Fibroblast of villous mesenchyme (primary cell): ENCODE measurements at places on chromosomes 7 and 10. TPM values are rescaled to one million over a fixed set of nuclear protein-coding genes. Genes with fewer than 3 reads are reported as not detected.
A peak's percentile ranks its signal among the peaks of the same experiment; 100 is the strongest.

- DNase-seq: no peak
These were observed 13.9 kb downstream of the TRIM8 start for GRCh38 chr10:102657984-102658724.

- DNase-seq: no peak
These were observed 24.3 kb upstream of the DOCK1 start for GRCh38 chr10:126880926-126881325.

DNA sequence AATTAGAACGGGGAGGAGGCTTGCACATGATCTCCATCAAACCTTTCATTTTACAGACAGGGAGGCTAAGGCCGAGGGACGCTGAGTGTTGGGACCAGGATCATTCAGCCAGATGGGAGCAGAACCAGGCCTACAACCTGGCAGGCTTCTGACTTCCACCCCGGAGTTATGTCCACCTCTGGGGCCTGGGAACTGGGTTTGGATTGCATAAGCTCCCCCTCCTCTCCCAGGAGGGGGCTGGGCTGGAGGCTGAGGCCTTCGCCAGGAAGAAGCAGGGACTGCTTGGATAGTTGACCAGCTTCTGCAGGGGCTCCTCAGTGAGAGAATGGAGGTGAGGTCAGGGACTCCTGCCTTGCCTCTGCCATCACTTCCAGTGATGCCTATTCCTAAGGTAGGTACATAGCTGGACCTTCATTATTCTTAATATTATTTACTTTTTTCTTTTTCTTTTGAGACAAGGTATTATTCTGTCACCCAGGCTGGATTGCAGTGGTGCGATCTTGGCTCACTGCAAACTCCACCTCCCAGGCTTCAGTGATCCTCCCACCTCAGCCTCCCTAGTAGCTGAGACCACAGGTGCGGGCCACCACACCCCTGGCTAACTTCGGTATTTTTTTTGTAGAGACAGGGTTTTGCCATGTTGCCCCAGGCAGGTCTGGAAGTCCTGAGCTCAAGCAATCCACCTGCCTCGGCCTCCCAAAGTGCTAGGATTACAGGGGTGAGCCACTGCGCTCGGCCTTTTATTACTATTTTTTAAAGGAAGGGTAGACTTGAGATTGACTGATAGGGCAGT, 1.3 kb downstream of the SNX10 start:
- no peak for DNase-seq

- DNase-seq: peak; percentile 10
These were observed 703.5 kb upstream of the SEMA3D start for GRCh38 chr7:85890244-85890811.

DNA sequence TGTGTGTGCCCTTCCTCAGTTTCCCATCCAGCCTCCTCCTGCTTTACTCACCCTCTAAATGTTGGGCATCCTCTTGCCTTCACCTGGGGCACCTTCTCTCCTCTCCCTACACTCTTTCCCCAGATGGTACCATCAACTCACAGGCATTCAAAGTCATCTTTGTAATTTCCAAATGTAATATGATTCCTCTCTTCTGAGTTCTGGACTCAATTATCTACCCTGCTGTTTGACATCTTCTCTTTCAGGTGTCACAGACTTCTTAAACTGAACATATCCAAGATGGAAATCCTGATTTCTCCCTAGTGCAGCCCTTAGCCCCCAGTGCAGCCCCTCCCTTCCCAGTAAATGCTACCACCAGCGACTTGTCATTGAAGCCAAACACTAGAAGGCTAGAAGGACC, 422.8 kb downstream of the KCNMA1 start:
- no peak for DNase-seq

DNA sequence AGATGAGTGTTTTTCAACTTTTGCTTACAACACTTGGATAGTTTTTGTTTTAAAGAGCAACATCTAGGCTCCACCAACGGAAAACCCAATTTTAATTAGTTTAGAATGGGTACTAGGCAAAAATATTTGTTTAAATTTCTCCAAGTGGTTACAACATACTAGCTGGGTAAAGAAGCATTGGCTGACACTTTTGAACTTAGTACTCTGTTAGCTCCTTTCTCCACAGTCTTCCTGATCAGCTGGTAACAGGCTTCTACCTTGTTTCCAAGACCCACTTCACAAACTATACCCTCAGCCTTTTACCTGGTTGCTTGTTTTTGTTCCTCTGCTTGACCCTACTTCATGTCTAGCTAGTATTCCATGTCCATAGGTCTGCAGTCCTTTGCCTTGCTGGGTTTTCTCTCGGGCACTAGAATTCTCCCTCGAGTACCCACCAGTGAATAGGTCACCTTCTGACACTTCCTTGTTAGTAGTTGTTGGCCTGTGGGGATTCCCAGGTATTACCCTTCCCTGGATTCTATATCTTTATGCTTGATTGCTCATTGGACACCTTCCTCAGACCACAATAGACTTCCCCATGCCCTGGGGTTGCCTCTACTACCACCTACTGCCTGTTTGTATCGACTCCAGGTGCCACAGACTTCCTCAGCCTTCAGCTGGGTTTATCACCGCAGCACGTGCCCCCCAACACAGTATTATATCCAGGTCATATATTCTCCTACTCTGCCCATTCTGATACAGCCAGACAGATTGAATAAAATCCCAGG, 42.0 kb downstream of the PRPS1L1 start:
- DNase-seq: no peak

DNA sequence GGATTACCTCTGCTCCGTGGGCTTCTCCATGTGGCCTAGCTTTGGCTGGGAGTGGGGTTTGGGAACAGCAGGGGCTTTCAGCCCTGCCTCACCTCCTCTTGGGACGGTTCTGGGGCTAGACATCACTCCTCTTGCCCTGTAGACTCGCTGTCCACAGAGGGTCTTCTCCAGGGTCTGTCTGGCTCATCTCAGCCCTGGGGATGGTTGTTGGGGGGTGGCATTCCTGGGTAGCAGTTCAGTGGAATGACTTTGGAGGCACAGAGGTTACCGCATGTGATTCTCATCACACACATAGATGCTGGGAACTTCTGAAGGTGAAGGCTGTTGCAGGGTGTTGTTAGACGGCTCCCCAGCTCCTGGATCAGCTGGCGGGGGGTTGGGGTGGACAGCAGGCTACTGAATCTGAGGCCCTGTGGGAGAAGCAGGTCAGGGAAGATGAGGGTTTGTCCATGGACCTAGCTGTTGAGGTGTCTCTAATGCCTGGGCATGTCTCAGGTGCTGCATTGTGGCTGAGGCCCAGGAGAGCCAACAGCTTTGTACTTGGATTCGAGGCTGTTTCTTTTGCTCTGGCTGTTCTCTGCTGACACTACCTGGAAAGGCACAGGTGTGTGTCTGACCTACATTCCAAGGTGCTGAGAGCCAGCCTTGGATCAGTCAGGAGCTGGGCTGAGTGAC, 23.8 kb downstream of the RAMP3 start:
- DNase-seq: no peak

DNA sequence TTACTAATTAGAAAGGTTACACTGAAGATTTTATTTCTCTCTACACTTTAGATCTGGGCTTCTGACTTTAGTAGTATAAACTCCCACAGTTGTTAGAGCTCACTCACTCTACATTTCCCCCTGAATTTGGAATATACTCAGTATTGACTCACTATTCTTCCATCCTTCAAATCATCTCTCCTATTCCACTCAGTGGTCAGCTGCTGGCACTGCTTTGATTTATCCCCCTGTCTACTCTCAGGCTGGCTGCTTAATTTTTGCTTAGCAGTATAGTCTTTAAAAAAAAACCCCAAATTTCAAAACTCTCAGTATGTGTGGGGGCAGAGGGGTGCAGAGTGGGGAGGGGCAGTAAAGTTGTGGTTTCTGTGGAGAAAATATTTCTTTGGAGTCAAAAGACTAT, 68.9 kb downstream of the CDK6 start:
- no peak for DNase-seq

The OR6B1 gene
- under 0.01 TPM in 1 of 2 replicates, not detected in the other for total RNA-seq

The C10orf105 gene
- under 0.01 TPM in 1 of 2 replicates, not detected in the other for total RNA-seq

The VTI1A gene
- 31.6 and 37.1 TPM in 2 replicates for total RNA-seq

The MUC3A gene
- not detected in 2 replicates for total RNA-seq

The BAIAP2L1 gene
- 6.4 and 9.1 TPM in 2 replicates for total RNA-seq

The RSPH10B gene
- total RNA-seq: under 0.01 TPM in 1 of 2 replicates, not detected in the other
